ENCODE measurements at places on chromosomes 7 and 10. TPM values are rescaled to one million over a fixed set of nuclear protein-coding genes. Genes with fewer than 3 reads are reported as not detected.

Gene MTG1
- total RNA-seq, result 69.4 TPM

Gene LLCFC1
- total RNA-seq, result not detected

Gene CDK13
- 113 TPM for total RNA-seq

Gene MKX
- total RNA-seq, result not detected

Gene PSD
- 8.7 TPM for total RNA-seq

Gene NPY4R2
- not detected for total RNA-seq

Gene TFEC
- total RNA-seq, result 0.33 TPM

Gene RPEL1
- total RNA-seq, result not detected

- DNase-seq, result no peak
- H3K36me3 ChIP-seq, result no peaks in the 10 kb centered on the region
- H3K27me3 ChIP-seq, result no peaks in the 10 kb centered on the region
- no peak overlapping the region for H3K4me3 ChIP-seq
- no peaks in the 10 kb centered on the region for H3K4me1 ChIP-seq
These were observed 597.5 kb upstream of the MKI67 start for GRCh38 chr10:128723631-128724205.

GRCh38 chr7:82600531-82600930, 157.0 kb upstream of the CACNA2D1 start:
- no peaks in the 10 kb centered on the region for H3K36me3 ChIP-seq
- no peak overlapping the region for H3K27ac ChIP-seq
- no peak overlapping the region for H3K4me3 ChIP-seq
- no peak for DNase-seq
- no peaks in the 10 kb centered on the region for H3K4me1 ChIP-seq

DNA sequence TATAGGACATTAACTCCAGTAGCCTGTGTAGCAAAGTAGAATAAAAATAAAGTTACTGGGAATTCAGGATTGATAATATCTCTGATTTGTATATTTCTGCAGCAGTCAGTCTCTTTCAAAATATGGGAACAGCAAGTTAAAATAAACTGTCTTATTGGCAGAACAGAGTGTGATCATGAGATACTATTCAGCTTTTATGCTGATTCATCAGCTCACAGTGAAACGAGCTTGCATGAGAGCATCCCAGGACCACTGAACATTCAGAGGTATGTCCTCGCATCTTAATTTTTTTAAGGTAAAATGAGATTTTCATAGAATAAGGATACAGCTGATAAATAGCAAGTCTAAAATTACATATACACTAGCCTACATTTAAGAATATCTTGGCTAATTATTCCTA, 282.5 kb upstream of the MYO3A start:
- DNase-seq, result no peak
- H3K27me3 ChIP-seq, result no peaks in the 10 kb centered on the region
- H3K36me3 ChIP-seq, result no peaks in the 10 kb centered on the region
- no peak overlapping the region for H3K4me3 ChIP-seq
- H3K4me1 ChIP-seq, result no peaks in the 10 kb centered on the region
- H3K27ac ChIP-seq, result no peak overlapping the region

DNA sequence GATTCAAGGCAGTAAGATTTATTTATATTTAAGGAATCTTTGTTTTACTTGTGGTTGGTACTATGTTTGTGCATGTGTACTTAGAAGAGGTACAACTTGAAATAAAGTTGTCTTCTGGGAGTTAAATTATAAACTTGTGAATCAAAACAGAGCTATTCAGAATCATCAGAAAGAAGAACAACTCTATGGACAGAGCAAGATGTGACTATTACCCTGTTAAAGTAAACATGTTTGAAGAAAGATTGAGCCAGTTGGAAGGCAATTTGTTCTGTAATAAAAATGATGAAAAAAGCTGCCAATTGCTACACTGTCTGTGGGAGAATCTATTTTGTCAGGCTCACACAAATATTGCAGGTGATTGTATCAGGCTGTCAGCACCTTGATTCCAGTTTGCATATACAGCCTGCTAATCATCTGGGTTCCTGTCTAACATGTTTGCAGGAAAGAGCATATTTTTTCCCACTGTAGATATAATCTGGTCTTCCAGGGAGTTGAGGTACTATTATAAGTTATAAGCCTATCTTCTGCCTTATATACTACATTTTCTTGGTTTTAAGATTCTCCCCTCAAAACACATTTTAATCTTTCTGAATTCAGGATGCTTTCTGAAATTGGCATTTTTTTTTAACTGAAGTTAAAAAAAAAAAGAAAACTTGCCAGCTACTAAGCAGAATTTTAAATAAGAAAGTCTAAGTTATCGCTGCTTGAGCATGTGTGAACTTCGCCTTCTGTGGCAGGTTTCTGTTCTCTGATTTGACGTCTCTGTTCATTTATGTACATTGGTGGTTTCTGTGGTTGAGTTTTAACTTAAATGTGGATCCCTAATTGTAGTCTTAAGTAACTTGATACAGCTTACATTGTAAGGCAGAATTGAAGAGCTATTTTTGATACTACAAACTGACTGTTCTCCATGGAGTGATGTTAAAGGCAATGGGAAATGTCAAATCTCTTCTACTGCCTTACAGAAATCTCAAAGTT, 46.0 kb downstream of the ZNRF2 start:
- H3K4me3 ChIP-seq, result no peak overlapping the region
- H3K27ac ChIP-seq, result peak overlapping the region; percentile 73
- no peaks in the 10 kb centered on the region for H3K27me3 ChIP-seq
- DNase-seq, result no peak
- H3K4me1 ChIP-seq, result peaks cover 17% of the 10 kb centered on the region

DNA sequence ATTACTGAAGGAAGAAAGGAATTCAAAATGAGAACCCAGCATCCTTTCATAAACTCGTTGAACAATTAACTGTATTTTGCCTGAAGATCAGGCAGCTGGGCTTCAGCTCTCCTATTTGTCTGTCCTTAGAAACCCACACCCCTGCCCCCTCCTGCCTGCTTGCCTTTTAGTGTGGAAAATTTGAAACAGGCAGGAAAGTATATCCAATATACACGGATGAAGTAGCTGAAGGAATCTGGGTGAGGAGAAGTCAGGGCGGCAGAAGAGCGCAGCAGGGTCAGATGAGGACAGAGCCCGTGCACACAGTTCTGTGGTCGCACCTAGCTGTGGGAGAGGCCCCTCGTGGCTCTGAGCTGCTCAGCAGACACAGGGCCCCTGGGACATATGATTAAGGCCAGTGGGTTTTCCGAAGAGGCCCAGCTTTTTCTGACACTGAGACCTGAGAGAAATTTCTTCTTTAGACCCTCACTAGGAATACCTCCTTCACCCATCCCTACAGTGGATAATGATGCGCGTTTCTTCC, 87.9 kb downstream of the ACTR3B start:
- H3K4me1 ChIP-seq, result no peaks in the 10 kb centered on the region
- H3K4me3 ChIP-seq, result no peak overlapping the region
- no peak overlapping the region for H3K27ac ChIP-seq
- DNase-seq, result no peak

DNA sequence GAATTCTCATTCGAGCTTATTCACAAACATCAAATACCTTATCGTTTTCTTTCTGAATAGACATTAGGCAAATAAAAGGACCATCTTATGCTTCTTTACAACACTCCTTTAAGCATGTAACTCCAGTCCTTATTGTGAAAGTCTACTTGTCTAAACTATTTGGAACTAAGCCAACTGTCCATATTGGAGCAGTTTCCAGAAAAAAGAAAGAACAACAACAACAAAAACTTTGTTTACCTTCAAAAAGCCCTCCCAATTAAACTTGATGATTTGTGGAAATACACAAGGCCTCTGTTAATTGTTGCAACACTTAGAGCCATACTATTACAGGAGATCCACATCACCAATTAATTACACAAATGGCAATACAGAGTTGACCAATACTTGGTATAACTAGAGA, 163.6 kb downstream of the GALNT11 start:
- peaks cover 75% of the 10 kb centered on the region for H3K36me3 ChIP-seq
- DNase-seq, result no peak
- no peaks in the 10 kb centered on the region for H3K4me1 ChIP-seq
- H3K27ac ChIP-seq, result no peak overlapping the region
- H3K4me3 ChIP-seq, result no peak overlapping the region

DNA sequence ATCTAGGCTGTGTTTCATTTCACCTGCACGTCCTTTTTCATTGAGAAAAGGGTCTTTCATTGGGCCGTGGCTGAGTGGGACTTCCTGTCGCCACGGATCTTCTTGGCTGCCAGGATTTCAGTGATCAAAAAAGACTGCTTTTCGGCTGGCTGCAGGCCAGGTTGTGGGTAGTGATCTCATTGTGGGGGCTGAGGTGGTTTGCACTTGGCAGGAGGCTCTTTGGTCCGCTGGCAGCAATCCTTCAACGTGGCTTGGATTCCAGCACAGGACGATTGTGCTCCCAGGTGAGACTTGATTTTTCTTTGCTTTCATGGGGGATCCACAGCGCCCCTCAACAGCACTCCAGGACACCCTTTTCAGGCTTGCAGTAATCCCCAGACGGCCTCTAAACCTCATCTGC, 29.0 kb upstream of the ZNF273 start:
- peaks cover 12% of the 10 kb centered on the region for H3K4me1 ChIP-seq
- no peak overlapping the region for H3K4me3 ChIP-seq
- no peaks in the 10 kb centered on the region for H3K27me3 ChIP-seq
- no peak overlapping the region for H3K27ac ChIP-seq
- DNase-seq, result no peak

DNA sequence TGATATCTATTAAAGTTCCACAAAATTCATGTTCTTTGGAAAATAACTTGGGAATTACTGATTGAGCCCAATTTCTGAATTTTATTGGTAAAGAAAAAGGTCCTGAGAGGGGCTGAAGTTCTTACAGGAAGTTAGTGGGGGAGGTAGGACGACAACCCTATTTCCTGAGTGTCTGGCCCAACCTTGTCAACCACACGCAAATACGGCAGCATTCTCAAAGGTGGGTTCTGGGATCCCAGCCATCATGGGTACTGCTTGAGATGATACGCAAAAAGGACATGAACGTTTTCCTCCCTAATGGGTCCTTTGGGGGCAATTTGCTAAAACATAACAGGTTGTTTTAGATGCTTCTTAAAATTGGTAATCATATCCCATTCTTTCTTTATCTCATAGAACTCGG, 2.7 kb upstream of the PDCD4 start:
- peak overlapping the region; percentile 96 for H3K27ac ChIP-seq
- no peak overlapping the region for H3K4me3 ChIP-seq
- peaks cover 71% of the 10 kb centered on the region for H3K4me1 ChIP-seq
- H3K36me3 ChIP-seq, result no peaks in the 10 kb centered on the region
- no peaks in the 10 kb centered on the region for H3K27me3 ChIP-seq

DNA sequence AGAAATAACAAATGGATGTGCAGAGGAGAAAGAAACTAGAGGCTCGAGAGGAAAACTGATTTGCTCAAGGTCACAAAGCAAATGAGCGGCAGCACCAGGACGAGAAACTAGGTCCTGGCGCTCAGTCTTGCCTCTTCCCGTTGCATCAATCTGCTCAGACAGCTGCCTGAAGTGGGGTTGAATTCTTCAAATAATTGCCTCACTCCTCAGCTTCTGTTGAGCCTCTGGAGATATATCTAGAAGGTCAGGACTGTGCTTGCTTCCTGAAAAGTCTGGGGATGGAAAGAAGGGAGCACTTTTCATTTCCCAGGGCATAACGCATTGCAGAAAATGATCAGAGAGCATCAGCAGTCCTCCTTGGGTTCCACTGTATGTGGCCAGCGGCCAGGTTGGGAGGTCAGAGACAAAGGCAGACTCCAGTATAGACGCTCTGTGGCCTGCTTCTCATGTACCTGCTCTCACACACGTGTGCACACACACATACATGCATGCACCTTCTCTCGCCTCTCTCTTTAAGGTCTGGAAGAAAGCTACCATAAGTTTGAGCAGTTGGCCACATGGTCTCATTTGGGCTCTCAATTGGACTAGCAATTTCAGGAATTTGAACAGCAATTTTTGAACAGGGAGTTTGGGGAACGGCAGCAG, 83.7 kb upstream of the DUSP5 start:
- no peak overlapping the region for H3K4me3 ChIP-seq
- DNase-seq, result no peak
- peaks cover 50% of the 10 kb centered on the region for H3K4me1 ChIP-seq
- H3K27ac ChIP-seq, result peak overlapping the region; percentile 88

- DNase-seq, result no peak
- H3K27ac ChIP-seq, result no peak overlapping the region
- no peak overlapping the region for H3K4me3 ChIP-seq
- no peaks in the 10 kb centered on the region for H3K36me3 ChIP-seq
These were observed 8.9 kb downstream of the ANKMY2 start for GRCh38 chr7:16636555-16637101.

Data from T-cell (primary cell).